ENCODE measurements at places on chromosomes 6 and 20.
A peak's percentile ranks its signal among the peaks of the same experiment; 100 is the strongest.

DNA sequence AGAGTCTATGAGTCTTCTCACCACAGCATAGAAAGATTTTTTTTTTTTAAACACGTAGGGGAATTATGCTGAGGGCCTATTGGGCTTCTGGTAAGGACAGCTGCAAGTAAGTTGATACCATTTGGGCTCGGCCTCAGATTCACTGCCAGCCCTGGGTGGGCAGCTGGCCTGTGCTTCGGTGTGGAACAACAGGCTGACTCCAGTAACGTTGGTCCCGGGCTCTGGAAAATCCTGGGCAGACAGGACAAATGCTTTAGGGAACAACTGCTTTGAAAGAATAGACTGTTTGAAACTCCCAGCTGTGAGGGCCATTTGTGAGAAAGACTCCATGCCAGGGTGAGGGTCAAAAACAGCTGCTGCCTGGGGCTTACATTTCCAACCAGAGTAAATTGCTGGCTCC lies 366.5 kb downstream of the QKI start:
- DNase-seq: no peak

- no peak for DNase-seq
These were observed 211.6 kb downstream of the THBS2 start for GRCh38 chr6:169042061-169042460.

DNA sequence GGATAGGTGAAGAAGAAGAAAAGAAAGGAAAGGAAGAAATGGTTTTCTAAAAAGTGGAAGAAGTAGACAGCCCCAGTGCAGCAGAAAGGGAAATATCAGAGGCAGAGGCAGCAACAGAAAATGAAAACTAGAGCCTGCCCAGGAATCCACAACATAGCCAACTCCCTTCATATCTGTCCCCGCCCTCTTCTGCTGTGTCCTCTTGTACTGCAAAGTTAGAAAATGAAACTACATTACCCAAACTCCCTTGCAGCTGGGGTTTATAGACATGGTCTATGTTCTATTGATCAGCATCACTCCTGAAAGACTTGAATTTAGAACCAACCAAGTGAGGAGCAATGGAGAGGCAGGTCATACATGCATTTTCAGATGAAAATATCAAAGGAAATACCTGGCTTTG lies 200.5 kb upstream of the PHACTR1 start:
- peak; percentile 28 for DNase-seq

- DNase-seq: no peak
These were observed 96.3 kb downstream of the BMP2 start for GRCh38 chr20:6863798-6864201.

DNA sequence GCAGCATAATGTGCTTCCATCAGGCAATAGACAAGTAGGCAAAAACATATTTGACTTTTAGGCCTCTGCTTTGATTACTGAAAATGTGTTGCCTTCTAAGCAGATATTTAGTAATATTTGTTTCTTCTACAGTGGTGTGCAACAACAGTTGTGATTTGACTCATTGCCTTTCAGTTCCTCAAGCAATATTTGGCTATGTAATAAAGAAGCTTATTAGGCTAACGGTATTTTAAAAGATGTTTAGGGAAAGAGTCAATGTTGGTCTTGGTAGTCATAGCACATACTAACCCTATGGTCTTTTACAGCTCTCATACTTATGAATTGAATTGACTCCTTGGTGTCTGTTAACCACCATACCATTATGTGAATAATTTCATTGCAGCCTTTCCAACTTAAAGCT lies 124.1 kb downstream of the GRIK2 start:
- no peak for DNase-seq

DNA sequence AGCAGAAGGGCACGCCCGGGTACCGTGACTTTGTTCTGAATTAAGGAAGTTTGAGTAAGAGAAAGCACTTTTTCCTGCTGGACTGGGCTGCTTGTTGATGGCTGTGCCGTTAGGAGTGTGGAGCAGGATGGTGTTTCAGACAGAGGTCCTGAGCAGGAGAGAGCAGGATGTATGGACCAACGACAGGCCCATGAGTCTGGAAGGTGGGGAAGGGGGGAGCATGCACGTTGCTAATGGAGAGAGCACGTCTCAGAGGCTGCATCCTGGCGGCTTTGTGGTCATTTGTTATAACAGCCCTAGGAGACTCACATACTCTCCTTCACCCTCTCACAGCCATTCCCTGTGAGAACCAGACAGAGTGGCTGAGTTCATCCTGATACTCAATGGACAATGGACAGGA lies 56.8 kb downstream of the PHACTR3 start:
- no peak for DNase-seq

DNA sequence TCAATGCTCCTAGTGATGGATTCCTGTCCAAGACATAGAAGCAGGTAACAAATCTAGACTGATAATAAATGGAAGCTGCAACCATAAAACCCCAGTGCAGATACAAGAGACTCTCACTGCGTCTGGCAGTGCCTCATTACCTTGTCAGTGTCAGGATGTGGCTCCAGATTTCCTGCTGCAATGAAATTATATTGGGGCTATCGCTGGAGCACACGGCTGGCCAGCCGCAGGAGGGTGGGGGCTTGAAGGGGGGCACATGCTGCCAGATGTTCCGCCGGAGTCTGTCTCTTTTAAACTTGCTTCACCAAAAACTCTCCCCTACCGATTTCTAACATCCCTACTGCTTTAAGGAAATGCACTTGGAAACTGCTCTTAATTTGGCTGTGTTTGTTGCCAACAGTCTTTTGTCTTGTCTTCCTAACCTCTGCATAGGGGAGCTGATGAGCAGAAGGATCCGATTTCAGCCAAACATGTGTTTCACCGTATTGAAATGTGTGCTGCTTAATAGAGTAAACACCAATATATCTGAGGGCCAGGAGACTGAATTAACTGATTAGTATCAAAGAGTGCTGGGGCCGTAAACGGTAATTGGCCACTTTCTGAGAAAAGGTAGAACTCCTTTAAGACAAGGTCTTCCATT lies 102.2 kb upstream of the EXOC2 start:
- DNase-seq: no peak

- DNase-seq: no peak
These were observed 36.8 kb downstream of the GFOD1 start for GRCh38 chr6:13450628-13451027.

- DNase-seq: peak; percentile 65
These were observed 2.2 kb downstream of the QKI start for GRCh38 chr6:163416557-163417253.

DNA sequence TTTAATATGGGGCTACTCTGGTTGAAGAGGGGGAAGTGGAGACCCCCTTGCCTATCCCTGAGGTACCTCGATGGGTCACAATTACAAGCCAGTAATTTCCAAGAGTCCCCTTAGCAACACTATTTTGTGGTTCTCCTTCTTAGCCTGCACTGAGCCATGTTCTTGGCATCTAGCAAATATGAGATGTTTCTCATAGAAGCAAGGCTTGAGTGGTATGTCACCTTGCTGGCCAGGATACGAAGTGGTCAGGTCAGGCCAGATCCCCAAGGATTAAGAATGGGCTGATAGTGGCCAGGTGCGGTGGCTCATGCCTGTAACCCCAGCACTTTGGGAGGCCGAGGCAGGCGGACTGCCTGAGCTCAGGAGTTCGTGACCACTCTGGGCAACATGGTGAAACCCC lies 2.1 kb upstream of the GHRH start:
- DNase-seq: no peak

DNA sequence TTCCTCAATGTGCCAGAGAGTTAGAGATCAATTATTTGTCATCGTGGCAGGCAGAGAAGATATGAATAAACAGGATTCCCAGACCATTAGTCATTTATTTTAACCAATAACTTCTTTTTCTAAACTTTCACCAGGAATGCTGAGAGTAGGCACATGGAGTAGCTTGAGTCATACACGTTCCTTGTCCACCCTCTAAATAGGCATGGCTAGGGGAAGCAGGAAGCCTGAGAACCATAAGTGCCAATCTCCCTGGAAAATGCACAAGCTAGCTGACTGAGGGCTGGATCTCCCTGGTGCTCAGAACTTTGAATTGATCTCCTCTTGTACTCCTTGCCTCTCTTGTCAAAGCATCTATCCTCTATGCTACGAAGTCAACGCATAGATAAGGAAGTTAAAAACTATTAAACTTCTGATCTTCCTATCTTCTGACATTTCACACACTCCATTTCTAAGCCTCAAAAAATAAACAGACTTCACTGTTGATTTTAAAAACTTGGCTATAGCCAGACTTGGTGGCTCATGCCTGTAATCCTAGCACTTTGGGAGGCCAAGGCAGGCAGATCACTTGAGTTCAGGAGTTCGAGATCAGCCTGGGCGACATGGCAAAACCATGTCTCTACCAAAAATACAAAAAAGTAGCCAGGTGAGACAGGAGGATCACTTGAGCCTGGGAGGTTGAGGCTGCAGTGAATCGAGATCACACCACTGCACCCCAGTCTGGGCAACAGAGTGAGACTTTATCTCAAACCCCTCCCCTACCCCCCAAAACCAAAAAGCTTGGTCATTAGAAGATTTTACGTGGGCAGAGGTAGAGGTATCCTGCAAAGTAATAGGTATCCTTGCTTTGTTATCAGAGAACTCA lies 11.8 kb downstream of the ADTRP start:
- peak; percentile 53 for DNase-seq

GRCh38 chr20:3233131-3233990 lies 5.6 kb downstream of the SLC4A11 start:
- DNase-seq: no peak

GRCh38 chr6:39044181-39044580 lies 4.4 kb upstream of the GLP1R start:
- no peak for DNase-seq

- DNase-seq: peak; percentile 64
These were observed 254.4 kb downstream of the NRN1 start for GRCh38 chr6:5752391-5752680.

GRCh38 chr20:48679011-48679410 lies 148.8 kb downstream of the PREX1 start:
- no peak for DNase-seq

- no peak for DNase-seq
These were observed 71.4 kb upstream of the PREP start for GRCh38 chr6:105474234-105474633.

- no peak for DNase-seq
These were observed 144.4 kb downstream of the NFATC2 start for GRCh38 chr20:51398083-51398482.

DNA sequence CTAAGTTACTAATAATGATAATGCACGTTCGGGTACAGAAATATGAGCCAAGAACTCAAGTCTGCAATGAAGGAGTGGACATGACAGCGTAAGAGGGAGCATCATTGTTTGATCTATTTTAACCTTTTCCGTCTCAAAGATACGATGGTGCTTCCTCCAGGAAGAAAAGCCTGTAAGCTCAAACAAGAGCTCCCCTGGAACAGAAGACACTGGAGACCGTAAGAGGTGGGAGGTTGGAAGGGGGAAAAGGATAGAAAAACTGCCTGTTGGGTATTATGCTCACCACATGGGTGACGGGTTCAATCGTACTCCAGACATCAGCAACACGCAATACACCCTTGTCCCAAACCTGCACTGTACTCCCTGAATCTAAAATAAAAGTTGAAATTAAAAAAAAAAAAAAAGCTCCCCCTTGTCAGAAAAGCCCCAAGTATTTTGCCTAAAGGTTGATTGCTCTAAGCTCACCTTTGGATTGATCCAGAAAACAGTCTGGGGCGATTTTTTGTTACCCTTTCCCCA lies 180.5 kb downstream of the TRIM27 start:
- no peak for DNase-seq

- no peak for DNase-seq
These were observed 658.8 kb upstream of the CHD6 start for GRCh38 chr20:42276718-42277602.

DNA sequence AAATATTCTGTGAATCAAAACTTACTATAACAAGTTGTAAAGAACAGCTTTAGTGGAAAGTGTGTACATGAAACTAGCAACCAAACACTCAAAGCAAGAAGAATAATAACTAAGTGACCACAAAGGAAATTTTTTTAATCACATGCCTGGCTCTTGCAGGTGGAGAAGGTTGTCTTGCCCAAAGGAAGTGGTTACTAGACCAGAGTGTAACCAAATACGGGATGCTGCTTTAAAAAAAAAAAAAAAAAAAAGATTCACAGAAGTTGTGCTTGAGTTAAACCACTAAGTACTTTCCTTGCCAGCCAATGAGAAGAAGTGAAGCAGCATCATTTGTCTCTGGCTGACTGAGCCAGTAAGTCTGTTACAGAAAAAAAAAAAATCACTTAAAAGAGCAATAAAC lies 19.1 kb upstream of the HLA-DQB1 start:
- DNase-seq: peak; percentile 15

DNA sequence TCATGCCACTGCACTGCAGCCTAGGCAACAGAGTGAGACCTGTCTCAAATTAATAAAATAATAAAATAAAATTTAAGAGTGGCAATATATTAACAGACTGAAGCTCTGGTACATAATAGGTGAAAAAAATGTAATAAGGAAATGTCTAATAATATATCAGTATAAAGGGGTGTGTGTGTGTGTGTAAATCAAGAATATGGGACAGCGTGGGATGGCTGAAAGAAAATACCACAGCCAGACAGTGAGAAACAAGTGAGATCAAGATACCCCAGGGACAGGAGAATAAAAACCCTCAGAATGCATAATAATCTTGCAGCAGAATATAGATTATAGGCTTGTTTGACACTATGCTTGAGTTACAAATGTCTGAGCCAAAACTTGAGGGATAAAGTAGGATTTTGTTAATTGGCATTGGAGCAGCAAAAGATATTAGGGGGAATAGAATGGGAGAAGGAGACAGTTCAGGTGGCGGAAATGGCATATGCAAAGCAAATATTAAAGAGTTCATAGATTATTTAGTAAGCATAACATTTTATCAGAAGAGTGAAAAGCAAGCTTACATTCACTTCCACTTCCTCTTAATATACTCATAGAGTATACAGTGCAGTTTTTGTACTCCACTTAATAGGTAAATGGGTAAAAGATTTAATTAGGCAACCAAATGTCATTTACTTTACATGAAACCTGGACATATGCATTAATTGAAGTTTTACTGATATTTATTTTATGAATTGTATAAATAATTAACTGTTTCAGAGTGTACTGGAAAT lies 398.5 kb upstream of the GJE1 start:
- DNase-seq: no peak

DNA sequence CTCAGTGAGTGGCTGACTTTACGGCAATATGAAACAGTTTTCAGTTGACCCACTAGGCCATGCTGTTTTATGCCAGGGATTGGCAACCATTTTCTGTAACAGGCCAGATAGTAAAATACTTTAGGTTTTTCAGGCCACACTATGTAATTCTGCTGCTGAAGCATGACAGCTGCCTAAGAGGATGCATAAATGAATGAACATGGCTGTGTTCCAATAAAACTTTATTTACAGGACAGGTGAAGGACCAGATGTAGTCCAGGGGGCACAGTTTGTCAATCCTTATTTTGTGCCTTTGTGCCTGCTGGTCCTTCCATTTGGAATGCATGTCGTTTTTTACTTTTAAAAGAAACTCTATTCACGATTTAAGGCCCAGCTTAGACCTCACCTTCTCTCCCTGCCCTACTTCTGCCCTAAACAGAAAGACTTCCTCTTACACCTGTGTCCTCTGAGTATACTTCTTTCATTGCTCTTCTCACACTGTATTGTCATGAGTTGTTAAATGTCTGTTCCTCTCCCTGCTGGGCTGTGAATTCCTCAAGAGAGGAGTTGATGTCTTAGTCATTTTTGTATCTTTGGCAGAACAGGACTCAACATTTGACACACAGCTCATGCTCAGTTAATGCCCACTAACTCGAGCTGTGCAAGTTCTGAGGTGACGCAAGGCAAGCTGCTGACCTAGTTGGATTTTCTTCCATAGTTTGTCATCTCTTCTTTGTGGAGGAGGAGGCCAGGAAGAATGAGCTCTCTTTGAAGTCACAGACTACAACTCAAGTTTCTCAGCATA lies 90.1 kb upstream of the MAP7 start:
- no peak for DNase-seq
